NCI-H1436 (cell line): ENCODE measurements at places on chromosomes 7 and 10.

DNA sequence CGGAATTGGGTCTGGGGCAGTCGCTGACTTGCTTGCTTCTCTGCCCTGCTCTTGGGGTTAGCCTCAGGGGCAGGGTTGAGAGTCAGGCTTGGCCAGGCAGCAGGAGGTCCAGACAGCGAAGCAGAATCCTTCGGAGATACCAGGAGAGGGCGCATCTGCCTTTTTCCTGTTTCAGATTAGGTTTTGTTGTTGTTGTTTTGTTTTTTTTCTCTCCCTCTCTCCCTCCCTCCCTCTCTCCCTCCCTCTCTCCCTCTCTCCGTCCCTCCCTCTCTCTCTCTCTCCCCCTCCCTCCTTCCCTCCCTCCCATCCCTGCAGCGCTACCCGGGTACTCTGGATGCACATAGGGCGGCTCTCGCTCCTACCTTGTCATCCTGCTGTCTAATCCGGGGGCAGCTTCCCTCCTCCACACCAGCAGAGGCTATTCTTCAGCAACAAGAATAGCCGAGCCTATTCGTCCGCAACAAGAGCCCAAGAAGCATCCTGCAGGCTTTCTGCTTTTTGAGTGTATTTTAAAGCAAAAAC lies 758 bp upstream of the OPTN start:
- peak; percentile 39 for DNase-seq

- DNase-seq = no peak
Measured at GRCh38 chr10:129896136-129896859, 67.8 kb downstream of the EBF3 start.

DNA sequence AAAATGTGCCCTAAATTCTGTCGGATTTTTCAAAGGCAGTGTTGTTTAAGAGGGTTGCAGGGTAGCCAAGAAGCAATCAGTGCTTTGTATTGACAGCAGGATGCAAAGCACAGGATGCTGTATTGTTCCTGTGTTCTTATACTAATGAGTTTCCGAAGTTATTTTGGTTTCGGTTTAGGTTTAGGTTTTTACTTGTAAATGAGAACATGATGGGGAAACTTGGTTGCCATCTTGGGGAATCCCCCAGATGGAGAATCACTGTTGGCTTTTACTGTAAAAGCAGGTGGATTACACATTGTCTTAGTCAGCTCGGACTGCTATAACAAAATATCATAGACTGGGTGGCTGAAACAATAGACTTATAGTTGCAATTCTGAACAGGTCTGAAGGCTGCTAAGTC lies 72.1 kb downstream of the INHBA start:
- no peak for DNase-seq

- no peak for DNase-seq
Measured at GRCh38 chr7:114823290-114823689, 98.6 kb upstream of the MDFIC start.

- no peak for DNase-seq
Measured at GRCh38 chr10:16585103-16585502, 63.4 kb upstream of the C1QL3 start.

- DNase-seq = peak; percentile 30
Measured at GRCh38 chr10:124691421-124692099, 52.6 kb downstream of the FAM53B start.

DNA sequence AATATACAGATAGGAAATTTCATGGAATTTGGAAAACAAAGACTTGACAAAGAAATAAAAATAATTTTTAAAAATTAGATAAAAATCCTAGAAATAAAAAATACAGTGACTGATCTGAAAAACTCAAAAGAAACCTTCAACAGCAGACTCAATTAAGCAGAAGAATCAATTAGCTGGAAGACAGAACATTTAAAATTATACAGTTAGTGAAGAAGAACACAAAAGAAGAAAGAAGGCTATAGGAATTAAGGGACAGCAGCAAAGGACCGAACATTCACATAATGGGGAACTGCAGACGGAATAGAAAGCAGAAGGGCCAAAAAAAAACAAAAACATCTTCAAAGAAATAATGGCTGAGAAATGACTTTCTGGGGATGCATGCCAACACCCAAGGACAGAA lies 314.5 kb downstream of the CRPPA start:
- DNase-seq = no peak

DNA sequence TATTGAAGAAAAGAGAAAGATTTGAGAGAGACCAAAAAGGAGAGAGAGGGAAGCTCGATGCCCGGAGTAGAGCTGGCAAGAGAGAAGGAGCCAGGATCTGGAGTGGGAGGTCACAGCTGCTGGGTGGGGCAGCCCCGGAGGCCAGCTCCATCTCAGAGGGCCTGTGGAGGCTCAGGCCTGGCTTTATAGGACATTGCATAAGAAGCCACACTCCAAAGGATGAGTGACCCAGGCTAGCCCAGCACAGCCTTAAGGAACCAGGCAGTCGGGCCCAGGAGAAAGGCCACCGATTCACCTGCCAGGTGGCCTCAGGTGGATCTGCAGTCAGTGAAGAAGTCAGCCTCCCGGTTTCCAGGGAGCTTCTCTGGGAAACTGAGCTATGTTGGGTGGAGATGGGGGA lies 676 bp downstream of the PLAC9 start:
- no peak for DNase-seq

GRCh38 chr10:79559726-79560125 lies 481 bp downstream of the SFTPA2 start:
- no peak for DNase-seq
